ENCODE measurements at places on chromosomes 6 and 20. TPM values are rescaled to one million over a fixed set of nuclear protein-coding genes. Genes with fewer than 3 reads are reported as not detected.

ARFGEF3 gene
- 0.15 TPM for polyA plus RNA-seq

ENPP5 gene
- polyA plus RNA-seq: 0.35 TPM

LINC00237 gene
- polyA plus RNA-seq: not detected

ZNF165 gene
- 1.8 TPM for polyA plus RNA-seq

YTHDF1 gene
- 15.7 TPM for polyA plus RNA-seq

SLC44A4 gene
- polyA plus RNA-seq: 0.33 TPM

SLC17A1 gene
- polyA plus RNA-seq: not detected
